ENCODE measurements at places on chromosomes 2 and 18.

GRCh38 chr2:46277431-46278190, 19.6 kb upstream of the EPAS1 start:
- no peak for DNase-seq

GRCh38 chr2:72124376-72124775, 23.3 kb downstream of the CYP26B1 start:
- DNase-seq: no peak

DNA sequence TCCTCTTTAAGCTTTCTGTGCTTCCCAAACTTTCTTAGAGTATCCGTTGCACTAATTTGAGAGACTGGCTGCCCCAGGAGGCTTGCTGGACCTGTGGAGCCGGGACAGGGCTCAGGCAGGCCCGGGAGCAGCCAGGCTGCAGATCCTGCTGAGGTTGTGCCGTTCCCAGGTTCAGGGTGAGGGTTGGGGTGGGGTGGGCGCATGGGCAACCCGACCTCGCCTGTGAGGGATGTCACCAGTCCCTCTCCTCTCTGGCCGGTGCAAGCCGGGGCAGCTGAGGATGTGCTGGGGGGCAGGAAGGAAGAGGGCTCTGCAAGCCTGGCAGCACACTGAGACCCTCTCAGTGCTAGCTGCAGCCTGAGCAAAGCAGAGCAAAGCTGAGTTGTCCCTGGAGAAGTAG, 57.6 kb downstream of the DYSF start:
- no peak for DNase-seq

DNA sequence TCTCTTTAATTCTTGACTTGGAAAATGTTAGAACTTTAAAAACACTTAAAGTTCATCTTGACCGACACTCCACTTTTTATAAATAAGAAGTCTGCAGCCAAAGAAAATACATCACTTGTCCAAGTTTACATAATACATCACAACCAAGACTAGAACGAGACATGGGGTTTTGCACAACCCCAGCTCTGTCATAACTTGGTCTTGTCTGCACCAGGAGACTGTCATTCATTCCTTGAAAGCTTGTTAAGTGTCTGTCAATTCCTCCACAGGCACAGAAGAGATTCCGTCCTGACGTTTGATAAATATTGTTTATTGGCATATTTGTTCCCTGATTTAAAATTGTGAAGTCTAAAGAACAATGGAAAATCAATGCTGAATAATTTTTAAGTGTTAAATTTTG, 139.5 kb upstream of the SETBP1 start:
- no peak for DNase-seq

- no peak for DNase-seq
Measured at GRCh38 chr2:205103699-205104098, 558.4 kb downstream of the PARD3B start.

DNA sequence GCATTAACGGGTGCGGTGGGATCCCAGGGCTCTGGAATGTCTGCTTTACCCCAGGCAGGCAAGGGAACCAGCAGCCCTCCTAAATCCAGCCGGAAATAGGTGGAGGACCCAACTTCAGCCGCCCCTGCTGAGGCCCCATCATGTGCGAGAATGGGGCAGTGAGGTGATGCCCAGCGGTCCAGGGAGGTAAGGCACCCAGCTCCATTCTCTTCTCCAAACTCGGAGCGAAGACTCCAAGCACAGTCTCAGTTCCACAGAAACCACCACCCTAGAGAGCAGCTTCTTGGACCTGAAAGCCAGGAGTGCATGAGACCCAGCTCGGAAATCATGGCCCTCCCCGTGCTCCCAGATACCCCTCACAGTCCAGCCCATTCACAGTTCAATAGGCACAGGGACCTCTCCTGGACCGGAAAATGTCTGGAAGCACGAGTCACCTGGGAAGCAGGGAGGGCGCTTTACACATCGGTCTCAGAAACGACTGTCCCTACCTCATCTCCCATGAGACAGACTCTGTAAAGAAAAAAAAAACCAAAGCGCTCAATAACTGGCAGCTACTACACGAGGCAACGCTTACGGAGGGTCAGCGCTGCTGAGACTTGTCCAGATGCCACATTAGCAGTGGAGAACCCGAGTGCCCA, 2.0 kb downstream of the SDC1 start:
- DNase-seq: no peak

DNA sequence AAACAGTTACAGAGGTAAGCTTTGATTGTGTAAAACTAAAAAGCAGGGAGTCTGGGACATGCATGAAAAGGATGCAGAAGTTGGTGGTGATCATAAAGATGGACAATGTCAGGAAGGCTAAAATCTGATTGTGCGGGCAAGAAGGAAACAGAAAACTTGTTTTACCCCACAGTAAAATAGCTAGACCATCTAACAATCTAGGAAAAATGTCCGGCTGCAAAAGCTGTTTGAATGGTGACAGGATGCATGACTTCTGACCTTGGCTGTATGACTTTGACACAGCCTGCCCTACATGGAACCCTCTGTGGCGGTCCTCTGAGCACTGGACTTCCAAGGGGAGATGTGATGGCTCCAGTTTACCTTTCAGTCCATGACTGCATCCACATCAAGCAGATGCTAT, 93.6 kb downstream of the RAPH1 start:
- DNase-seq: no peak

- DNase-seq: no peak
Measured at GRCh38 chr2:234469972-234470371, 26.9 kb downstream of the ARL4C start.

DNA sequence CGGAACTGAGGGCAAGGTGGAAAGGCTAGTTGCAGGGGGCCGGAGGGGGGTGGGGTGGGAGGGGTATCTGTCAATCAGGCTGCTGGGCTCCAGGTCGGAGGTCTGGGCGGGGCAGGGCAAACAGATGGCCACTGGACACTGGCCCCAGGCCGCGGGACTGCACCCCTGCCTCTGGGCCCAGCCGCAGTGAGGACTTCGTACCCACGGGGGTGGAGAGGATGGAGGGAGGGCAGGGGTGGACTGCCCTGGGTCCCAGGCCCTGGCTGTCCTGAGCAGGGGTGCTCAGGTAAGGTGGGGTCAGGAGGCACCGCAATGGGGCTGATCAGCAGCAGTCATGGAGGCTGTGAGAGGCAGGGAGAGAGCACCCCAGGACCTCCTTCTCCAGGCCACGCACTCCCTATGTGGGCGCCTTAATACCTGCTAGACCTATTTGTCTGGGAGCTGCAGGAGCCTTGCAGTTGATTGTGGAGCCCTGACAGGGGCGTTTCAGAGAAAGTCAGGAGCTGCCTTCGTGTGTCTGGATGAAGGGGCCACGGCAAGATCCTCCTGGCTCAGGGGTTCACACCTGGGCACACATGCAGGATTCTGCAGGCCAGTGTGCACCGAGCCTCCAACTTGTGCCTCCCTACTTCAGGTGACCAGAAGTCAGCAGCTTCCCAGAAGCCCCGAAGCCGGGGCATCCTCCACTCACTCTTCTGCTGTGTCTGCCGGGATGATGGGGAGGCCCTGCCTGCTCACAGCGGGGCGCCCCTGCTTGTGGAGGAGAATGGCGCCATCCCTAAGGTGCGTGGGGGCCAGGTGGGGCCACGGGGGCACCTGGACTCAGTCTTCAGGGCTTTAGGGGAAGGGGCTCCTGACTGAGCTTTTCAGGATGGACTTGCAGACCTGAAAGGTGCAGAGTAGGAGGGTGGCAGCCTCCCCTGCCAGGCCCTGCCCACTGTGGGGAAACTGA, 1.5 kb downstream of the CTDSP1 start:
- no peak for DNase-seq

DNA sequence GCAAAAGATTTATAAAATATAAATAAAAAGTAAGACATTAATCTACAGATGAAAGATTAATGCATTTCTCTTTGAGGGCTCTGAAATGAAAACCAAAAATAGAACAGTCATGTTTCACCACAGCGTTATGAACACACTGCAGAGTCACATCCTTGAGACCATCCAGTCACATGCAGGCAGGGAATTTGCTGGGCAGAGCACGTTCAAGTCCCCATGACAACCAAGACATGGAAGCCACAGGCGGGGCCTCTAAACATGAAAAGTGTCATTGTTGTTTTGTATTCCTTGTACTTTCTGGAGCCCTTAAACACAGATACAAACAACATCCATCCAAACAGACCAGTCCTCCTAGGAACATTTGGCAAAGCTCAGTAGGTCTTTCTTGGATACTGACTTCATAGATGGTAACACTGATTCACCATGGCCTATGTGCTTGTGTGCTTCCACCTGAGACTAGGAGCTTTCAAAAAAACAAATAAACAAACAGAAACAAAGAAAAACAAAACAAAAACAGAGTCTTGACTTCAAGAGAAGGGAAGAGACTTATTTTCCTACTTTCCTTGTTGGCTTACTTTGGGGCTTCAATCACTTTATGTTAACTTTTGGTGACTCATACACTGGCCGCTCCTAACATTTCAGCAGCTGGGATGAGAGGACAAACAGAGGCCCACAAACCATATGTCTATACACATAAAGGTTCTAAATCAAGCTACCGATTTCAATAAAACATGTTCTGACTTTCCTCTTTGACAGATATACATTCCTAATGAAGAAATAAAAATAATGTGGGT, 99.5 kb upstream of the CCDC85A start:
- DNase-seq: peak; percentile 20

DNA sequence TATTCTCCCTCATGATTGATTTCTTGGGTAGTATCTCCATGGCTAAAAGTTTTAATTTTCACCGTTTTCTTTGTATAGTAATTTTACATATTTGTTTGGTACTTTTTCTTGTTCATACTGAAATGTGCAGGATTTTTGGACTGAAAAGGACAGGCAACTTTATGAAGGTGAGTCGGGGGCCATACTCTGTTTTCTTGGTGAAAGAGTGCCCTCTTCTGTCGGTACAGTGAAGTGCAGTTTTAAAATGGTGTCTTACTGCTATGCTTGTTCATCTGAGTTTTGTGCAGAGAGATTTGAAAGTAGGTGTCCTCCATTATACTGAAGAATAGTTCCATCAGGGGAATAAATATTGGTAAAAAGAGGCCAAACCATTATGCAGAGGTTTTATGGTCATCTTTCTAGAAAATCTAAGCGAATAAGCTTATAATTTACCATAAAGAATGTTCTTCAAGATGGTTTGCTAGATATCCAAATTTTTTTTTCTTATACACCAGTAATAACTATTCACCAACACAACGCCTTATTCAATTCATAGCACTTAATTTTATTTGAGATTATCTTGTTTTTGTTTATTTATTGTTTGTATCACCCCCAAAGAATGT, 8.7 kb upstream of the SERPINB13 start:
- DNase-seq: peak; percentile 17

DNA sequence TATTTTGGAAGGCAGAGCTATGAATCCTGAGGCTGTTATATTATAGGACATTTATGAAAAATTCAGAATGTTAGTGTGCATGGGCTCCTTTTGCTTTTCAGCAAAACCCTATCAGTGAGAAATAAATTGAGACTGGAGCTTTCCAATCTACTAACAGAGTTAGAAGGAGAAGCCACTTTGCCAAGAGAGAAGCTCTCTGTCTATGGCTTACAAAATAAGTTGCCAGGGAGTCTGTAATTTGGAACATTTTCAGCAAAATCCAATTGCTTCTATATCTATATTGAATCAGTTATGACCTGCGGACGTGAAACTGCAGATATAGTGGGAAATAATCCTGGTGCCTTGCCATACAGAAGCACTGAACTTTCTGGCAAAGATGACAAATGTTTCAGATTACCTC, 279.3 kb downstream of the CDH19 start:
- DNase-seq: no peak

- no peak for DNase-seq
Measured at GRCh38 chr2:154814856-154815255, 116.4 kb downstream of the KCNJ3 start.

- no peak for DNase-seq
Measured at GRCh38 chr2:191321861-191322662, 76.9 kb downstream of the MYO1B start.

GRCh38 chr2:30155202-30155601, 8.4 kb downstream of the YPEL5 start:
- DNase-seq: no peak

- DNase-seq: no peak
Measured at GRCh38 chr2:207231106-207231865, 65.5 kb upstream of the KLF7 start.

GRCh38 chr18:58862851-58863538, 1.7 kb upstream of the ZNF532 start:
- DNase-seq: no peak

- DNase-seq: no peak
Measured at GRCh38 chr2:229795058-229795457, 80.7 kb upstream of the DNER start.

DNA sequence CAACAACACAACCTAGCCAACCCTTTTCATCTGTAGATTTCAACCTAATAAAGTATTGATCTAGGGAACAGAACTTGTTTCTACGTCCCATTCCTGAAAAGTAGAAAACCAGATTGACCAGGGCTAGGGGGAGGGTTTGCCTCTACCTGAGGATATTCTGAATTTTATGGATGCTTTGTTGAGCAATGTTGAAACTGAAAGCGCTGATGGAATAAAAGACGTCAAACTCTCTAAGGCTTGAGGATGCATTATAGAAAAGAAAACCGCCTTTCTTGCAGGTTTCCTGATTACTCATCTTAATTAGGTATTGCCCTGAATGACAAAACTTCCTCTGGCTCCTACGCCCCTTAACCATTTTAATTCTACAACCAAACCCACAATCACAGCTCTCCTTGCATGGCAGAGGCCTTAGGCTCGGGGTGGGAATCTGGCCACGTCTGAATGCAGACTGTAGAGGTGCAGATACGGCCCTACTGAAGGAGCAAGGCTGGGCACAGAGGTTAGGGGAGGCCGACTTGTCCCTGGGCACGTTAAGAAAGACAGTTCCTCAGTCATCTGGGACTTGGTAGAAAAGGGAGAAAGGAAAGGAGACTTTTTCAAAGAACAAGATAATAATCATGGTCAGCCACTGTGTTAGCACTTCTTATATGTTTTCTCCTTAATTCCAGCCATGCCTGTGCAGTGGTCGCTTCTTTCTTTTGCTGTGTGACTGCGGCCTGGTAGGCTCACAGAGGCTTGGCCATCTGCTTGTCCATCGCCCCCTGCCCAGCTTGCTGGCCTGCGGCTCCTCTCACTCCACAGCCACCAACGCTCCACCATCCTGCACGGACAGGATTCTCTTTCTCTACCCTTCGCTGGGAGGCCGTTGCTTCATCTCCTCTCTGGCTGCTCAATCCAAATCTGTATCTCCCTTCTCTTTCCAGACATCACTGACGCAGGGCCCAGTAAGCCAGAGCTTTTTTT, 209.5 kb downstream of the VAPA start:
- DNase-seq: no peak

DNA sequence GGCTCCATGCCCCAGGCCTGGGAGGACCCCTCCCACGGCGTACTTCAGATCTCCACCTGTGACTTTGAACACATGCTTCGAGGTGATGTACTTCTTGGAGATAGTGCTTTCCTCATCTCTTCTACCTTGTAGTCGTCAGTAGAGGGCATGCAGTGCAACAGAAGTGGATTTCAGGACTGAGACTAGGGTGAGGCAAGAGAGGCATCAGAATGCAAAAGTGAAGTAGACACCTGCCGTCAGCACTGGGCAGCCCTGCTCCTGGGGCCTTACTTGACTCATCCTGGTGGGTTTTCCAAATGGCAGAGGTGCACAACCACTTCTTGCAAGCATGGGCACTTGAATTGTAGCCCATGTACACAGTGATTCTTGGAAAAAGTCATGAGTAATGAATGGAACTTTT, 258.8 kb downstream of the NEDD4L start:
- DNase-seq: no peak

GRCh38 chr2:56244911-56245530, 61.2 kb downstream of the CCDC85A start:
- DNase-seq: no peak

Measured in Panc1 (cell line).